Natural killer cell treated with Interleukin-12 subunit alpha and Interleukin-12 subunit beta and Interleukin-15 and Interleukin-18, amount 100 ng/mL, for 72 hours (primary cell): ENCODE measurements at places on chromosomes 2 and 18. TPM values are rescaled to one million over a fixed set of nuclear protein-coding genes. Genes with fewer than 3 reads are reported as not detected.
A peak's percentile ranks its signal among the peaks of the same experiment; 100 is the strongest.

DNA sequence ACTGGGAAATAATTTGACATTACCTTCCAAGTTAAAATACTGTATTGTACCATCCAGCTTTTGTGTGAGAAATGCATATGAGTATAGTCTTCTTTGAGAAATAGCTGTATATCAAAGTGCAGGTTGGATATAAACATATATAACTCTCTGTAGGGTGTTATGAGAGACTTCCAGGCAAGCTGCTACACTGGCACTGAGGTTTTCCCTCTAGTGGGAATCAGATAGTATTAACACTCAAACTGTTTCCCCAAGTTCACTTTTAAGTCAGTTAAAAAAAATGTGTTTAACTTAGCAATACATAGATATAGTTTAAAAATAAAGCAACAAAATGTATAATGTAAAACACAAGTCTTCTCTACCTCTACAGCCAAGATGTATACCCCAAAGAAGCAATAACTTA, 368.4 kb upstream of the SLC8A1 start:
- no peak for DNase-seq

GRCh38 chr18:47735041-47735702, 195.3 kb downstream of the SMAD2 start:
- no peak for DNase-seq

- peak; percentile 98 for DNase-seq
These were observed 154.3 kb downstream of the EIPR1 start for GRCh38 chr2:3223080-3223923.

GRCh38 chr2:61275575-61276184, 113.7 kb downstream of the C2orf74 start:
- DNase-seq = no peak

- DNase-seq = no peak
These were observed 137.9 kb upstream of the ITGA4 start for GRCh38 chr2:181319286-181319685.

DNA sequence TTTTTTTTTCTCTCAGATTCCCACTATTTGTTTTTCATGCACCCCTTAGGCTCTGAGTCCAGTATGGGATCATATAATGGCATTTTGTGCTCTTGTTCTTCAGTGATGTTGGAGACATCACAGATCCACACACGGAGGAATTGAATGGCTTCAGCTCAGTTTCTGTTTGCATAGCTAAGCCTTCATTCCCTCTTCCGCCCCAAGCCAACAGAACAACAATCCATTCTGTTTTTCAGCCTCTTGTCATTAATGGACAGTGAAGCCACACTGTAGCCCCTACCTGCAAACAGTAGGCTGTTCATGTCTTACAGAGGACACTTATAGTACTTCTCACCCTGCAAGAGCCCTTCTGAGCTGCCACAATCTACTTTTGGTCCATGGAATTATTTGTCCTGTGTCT, 64.0 kb upstream of the ZSWIM2 start:
- DNase-seq = no peak

GRCh38 chr2:30678410-30679137, 128.7 kb downstream of the CAPN13 start:
- DNase-seq = no peak

GRCh38 chr2:198327526-198327925, 523.1 kb downstream of the PLCL1 start:
- no peak for DNase-seq

CPO gene
- total RNA-seq = not detected
